Naive thymus-derived CD8-positive, alpha-beta T cell (primary cell): ENCODE measurements at places on chromosomes 13 and 19. TPM values are rescaled to one million over a fixed set of nuclear protein-coding genes. Genes with fewer than 3 reads are reported as not detected.

- DNase-seq = no peak
Observed at GRCh38 chr13:94704377-94705080, 7.8 kb downstream of the SOX21 start.

The RXFP2 gene
- not detected for polyA plus RNA-seq

- DNase-seq = no peak
Observed at GRCh38 chr19:50317115-50317514, 12.1 kb downstream of the KCNC3 start.

The LILRA5 gene
- polyA plus RNA-seq = not detected

The ZNF728 gene
- polyA plus RNA-seq = not detected

GRCh38 chr19:11963566-11964355 lies 1.1 kb upstream of the ZNF763 start:
- DNase-seq = peak; percentile 86

The ZNF536 gene
- not detected for polyA plus RNA-seq

DNA sequence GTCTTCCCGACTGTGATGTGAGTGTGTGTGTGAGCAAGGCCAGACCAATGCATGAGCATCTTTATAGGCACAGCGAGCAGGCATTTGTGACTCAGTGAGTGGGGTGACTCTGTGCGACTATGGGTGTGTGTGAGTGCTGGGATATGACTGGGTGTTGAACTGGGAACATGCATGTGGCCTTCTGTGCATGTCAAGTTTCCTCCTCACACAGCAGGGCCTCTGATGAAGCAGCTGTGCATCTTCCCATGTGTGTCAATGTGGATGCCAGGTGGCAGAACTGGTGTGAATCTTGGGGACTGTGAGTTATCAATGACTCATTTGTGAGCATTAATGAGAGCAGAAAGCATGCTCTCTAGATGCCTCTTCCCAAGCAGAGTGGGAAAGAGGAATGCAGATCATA lies 12.1 kb upstream of the LGALS14 start:
- no peak for DNase-seq

DNA sequence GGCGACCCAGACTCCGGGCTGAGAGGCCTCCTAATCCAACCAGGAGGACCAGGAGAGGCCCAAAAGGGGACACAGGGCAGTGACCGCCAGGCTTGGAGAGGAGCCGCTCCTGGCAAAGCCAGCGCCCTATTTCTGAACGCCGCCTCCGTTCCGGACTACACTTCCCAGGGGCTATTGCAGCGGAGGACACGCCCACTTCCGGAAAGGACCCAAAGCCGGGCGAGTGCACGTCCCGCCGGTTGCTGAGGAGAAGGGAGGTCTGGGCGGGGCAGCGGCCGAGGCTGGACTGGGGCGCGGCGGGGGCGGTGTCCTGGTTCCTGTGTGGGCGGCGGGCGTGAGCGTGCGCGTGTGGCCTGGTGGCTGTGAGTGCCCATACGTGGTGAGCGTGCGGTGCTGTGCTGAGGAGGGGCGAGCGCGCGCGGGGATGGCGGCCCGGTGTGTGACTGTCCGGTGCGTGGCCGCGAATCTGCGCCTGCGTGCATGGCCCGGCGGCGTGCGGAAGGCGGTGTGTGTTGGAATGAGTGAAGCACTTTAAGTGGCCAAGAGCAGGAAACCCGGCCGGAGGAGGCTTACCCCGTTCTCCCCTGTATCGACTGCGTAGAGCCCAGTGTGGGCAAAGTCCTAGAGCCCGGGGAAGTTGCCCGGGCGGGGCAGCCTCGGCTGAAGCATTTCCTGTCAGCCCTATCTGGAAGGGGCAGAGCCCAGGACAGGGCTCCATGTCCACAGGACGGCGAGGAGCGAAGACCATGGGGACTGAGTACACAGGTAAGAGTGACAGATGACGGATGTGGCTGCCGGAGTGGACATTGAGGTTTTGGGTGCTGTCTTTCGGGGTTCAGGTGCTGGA lies at the start of gene ZNF470:
TSS of gene ZNF470 (plus strand) at position 195 of the 847 bp plus-strand sequence. CDS start 2,844 bp downstream, outside the sequence.
- DNase-seq = peak; percentile 83

DNA sequence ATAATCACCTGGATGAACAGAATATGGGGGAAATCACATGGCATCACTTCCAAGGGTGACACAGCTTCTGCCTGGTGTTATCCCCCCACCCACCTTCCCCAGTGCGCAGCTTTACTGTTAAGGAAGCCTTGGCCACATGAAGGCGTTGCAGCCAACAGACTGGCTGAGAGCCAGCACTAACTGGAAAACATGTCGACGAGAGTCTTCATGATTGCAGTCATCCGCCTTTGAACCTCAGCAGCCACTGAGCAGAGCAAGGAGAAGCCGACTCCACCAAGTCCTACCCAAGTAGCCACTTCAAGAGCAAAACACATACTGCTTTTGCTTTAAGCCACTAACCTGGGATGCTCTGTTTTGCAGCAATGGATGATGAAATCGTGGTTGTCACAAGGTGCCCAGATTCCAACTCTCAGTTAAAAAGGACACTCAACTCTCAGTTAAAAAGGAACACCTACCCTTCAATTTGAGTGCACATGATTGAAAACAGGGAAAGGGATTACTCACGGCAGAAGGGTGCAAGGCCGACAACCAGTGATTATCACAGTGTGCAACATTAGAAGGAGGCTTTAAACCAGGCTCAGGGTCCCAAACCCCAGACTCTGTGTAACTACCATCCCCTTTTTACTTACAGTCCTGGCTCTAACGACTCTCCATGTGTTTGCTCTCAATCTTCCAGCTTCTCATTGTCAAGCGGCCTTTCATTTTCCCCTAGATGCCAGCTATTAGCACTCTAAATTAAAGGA lies 149.1 kb downstream of the KLF12 start:
- DNase-seq = peak; percentile 79

DNA sequence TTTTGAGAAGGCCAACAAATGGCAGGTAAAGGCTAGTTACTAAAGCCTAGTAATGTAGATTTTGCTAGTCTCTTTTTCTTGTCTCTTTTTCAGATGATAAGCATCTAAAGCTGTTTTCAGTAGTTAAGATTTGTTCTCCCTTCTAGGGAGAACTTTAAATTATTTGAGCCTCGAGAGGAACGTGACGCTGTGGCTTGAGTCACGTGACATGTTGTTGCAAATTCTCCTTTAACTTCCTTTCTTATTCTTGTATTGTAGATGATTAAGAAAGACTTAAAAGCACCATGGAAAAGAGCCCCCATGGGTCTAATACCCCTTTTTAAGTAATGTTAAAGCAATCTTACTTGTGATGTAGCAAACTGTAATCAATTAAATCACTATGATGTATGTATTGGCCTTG lies 2698.7 kb downstream of the PCDH9 start:
- no peak for DNase-seq

The STOML3 gene
- polyA plus RNA-seq = not detected

The AXL gene
- 0.21 TPM for polyA plus RNA-seq

DNA sequence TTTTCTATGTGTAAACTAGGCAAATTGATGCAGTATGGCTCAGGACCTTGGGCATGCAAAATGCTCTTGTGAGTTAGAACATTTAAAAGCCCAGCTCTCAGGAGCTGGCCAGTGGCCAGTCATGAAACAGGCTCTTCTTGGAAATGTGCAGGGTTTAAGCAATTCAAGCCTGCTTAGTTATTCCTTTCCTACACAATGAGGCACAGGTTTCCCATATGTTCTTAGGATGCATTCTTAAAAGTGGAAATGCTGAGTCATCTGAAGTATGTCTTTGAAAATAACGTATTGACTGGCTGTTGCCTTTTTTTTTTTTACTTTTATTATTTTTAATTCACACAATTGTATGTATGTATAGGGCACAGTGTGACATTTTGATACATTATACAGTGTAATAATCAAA lies 300.7 kb downstream of the SLC7A1 start:
- no peak for DNase-seq

The C13orf46 gene
- polyA plus RNA-seq = 0.67 TPM

The ZNF582 gene
- 6.8 TPM for polyA plus RNA-seq

GRCh38 chr13:112616586-112617362 lies 28.8 kb upstream of the TUBGCP3 start:
- DNase-seq = peak; percentile 4

The FPR1 gene
- polyA plus RNA-seq = 0.49 TPM

The ACER1 gene
- polyA plus RNA-seq = 2.3 TPM

DNA sequence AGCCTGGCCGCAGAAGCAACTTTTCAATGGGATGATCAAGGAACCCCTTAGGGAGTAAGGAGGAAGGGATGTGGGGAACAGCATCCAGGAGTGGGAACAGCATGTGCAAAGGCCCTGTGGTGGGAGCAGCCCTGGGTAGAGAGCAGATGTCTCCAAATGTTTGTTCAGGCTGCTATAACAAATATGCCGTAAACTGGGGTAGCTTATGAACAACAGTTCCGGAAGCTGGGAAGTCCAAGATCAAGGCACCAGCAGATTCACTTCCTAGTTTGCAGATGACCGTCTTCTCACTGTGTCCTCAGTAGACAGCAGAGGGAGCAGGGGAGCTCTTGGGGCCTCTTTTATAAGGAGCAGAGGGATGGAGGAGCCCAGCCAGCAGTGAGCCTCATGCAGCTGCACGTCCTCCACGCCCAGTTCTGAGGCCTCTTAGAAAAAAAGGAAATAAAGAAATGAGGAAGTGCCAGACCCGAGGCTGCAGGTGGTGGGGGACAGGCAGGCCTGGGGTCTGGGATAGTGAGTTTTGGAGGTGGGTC lies 4.2 kb upstream of the LRRC25 start:
- no peak for DNase-seq

The NMRK2 gene
- polyA plus RNA-seq = not detected

The KCNK6 gene
- 1.2 TPM for polyA plus RNA-seq

The CGB3 gene
- not detected for polyA plus RNA-seq

DNA sequence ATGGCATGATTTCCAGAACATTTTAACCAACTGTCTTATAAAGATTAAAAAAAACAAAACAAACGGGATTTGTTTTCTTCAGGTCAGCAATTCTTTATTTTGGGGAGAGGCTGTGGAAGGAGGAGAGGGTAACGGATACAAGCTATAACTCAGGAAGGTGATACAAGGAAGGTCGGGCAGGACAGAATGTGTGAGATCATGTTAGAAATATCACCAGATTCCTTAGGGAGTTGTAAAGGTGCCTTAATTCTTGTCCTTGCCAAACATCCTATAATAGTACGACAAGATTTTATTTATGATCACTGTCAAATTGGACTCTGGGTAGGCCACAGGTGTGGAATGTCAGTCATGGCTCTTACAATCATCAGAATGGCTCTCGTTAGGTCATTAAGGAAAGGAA lies 503.1 kb downstream of the DIAPH3 start:
- no peak for DNase-seq

DNA sequence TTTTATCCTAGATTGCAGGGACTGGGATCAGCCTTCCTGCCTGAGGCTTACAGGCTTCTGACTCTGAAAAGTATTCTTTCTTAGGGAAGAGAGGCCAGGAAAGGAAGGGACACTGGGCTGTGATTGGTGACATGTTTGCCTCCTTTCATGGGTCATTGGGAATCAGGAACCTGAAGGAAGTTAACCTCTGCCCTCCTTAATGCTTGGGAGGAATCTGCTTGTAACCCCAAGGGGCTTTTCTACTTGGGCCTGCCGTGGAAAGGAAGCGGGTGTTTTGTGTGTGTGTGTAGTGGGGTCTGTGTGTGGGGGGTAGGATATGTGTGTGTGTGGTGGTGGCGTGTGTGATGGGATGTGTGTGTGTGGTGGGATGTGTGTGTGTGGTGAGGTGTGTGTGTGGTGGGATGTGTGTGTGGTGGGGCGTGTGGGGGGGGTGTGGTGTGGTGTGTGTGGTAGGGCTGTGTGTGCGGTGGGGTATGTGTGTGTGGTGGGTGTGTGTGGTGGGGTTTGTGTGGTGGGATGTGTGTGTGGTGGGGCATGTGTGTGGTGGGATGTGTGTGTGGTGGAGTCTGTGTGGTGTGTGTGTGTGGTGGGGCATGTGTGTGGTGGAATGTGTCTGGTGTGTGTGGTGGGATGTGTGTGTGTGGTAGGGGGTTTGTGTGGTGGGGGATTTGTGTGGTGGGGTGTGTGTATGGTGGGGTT lies 41.3 kb upstream of the NPAS1 start:
- no peak for DNase-seq

- DNase-seq = no peak
Observed at GRCh38 chr19:10587022-10587838, at the start of gene AP1M2. TSS of gene AP1M2 (minus strand) at chr19:10587312. CDS start at chr19:10587231, 81 bp downstream.

GRCh38 chr13:22061806-22062391 lies 391.0 kb downstream of the FGF9 start:
- peak; percentile 86 for DNase-seq

GRCh38 chr13:48235341-48236135 lies 2.5 kb downstream of the ITM2B start:
- DNase-seq = peak; percentile 17

GRCh38 chr19:16206046-16206605 lies 8.4 kb downstream of the AP1M1 start:
- DNase-seq = no peak

DNA sequence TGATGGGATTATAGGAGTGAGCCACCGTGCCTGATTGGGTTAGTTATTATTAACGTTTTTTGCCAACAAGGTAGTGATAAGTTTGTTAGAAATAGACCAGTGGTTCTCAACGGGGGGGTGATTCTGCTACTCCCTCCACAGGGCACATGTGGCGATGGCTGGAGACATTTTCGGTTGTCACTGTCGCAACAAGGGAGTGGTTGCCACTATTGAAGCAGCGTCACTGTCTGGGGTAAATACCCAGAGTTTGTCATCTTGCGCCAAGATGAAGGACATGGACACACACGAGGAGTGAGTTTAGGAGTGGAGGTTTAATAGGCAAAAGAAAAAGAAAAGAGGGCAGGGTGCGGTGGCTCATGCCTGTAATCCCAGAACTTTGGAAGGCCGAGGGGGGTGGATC lies 18.9 kb downstream of the ADGRE3 start:
- DNase-seq = no peak

The ZNF471 gene
- 0.61 TPM for polyA plus RNA-seq

GRCh38 chr13:59750860-59751259 lies 412.9 kb downstream of the DIAPH3 start:
- DNase-seq = no peak

The VSTM1 gene
- not detected for polyA plus RNA-seq

The C19orf73 gene
- polyA plus RNA-seq = 3.0 TPM

DNA sequence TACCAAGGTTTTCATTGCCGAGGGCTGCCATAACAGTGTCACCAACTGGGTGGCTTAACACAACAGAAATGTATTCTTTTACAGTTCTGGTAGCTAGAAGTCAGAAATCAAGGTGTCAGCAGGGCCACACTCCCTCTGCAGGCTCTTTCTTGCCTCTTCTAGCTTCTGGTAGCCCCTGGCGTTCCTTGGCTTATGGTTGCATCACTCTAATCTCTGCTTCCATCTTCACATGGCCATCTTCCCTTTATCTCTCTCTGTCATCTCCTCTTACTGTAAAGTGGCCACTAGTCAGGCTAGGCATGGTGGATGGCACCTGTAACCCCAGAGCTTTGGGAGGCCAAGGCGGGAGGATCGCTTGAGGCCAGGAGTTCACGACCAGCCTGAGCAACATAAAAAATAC lies 38.0 kb upstream of the MRI1 start:
- DNase-seq = no peak
